ENCODE measurements at places on chromosomes 2 and 18.

DNA sequence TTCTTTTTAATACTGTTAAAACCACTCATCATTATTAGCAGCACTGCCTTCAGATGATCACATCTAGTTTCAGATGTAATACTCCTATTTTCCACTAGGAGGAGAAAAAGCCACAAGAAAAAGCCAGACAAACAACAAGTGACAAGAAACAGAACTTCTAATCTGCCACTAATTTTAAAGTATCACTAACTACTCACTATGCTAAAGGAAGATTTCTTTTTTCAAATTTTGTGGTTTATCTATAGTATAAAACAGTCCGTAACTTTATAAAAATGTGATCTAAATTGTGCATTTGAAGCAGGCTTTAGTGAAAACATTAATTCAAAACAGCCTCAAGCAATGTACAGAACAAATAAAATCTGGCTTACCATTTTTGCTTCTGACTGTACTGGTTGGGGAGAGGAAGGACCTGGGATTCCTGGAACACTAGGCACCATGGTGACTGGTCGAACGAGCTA is 56.8 kb downstream of the ATF2 start:
- peak; percentile 56 for DNase-seq

DNA sequence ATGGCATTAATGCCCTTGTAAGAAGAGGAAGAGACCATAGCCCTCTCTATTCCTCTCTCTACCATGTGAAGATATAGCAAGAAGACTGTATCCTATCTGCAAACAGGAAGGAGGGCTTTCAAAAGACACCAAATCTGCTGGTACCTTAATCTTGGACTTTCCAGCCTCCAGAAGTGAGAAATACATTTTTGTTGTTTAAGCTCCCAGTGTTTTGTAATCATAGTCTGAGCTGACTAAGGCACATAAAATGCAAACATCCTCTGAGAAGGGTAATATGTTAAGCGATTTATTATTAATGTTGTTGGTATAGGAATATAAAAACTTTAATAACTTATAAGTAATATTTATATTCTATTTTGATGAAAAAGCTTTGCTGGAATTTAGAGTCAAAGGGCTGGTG is 559.8 kb downstream of the SUCLG1 start:
- no peak for DNase-seq

GRCh38 chr2:181785691-181786344 is 105.5 kb upstream of the NEUROD1 start:
- DNase-seq: no peak

DNA sequence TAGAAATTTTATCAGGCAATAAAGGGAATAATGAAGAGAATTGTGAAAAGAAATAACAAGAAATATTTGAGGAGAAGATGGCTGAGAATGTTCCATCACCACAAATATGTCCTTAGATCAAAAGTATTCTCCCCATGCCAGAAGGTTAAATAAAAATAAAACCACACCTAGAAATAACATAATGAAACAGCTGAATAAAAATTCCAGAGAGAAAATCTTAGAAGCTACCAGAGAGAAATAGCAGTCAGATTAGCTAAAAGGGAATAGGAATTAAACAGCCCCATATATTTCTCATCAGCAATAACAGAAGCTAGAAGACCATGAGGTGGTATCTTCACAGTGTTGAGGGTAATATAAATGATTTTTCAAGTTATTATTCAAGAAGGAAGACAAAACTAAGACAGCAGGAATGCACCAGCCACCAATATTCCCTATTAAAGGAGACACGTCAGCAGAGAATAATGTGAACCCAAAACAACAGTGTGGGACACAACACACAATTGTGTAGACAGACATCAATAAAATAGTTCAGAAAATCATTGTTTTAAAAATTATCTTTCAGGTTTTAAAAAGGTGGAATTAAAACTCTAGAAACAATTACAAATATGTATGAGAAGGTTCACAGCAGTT is 82.0 kb upstream of the NEDD4L start:
- no peak for DNase-seq

DNA sequence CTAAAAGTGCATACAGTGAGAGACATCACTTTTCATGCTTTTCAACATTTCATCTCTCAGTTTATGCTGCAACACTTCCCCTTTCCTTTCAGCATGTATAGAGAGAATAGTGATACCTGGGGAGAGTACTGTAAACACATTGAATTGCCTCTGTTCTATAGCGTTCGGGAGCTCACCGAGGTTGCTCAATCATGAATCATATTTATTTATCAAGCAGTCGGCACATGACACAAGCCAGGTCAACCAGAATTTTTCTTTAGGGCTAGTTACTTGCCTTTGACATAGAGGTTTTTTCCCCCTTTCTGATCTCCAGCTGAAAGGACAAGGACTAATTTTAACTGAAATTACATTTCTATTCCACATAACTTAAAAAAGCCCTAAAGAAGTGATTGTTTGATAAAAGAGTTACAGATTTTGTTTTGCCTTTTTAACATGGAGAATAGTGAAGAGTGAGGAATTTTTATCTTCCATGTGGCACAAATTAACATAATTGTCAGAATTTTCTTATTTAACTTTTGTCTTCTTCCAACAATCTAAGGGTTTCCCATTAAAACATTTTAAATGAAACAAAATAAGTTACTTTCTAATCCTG is 690.9 kb upstream of the TMEFF2 start:
- no peak for DNase-seq

- no peak for DNase-seq
Observed at GRCh38 chr2:96655526-96655925, 13.0 kb downstream of the FER1L5 start.

GRCh38 chr2:12507295-12507694 is 209.4 kb upstream of the TRIB2 start:
- DNase-seq: peak; percentile 28

- no peak for DNase-seq
Observed at GRCh38 chr2:203808046-203808750, 59.4 kb upstream of the CTLA4 start.

- DNase-seq: no peak
Observed at GRCh38 chr18:11268741-11269233, 119.4 kb upstream of the PIEZO2 start.

- no peak for DNase-seq
Observed at GRCh38 chr18:40612356-40612755, 1342.7 kb upstream of the PIK3C3 start.

DNA sequence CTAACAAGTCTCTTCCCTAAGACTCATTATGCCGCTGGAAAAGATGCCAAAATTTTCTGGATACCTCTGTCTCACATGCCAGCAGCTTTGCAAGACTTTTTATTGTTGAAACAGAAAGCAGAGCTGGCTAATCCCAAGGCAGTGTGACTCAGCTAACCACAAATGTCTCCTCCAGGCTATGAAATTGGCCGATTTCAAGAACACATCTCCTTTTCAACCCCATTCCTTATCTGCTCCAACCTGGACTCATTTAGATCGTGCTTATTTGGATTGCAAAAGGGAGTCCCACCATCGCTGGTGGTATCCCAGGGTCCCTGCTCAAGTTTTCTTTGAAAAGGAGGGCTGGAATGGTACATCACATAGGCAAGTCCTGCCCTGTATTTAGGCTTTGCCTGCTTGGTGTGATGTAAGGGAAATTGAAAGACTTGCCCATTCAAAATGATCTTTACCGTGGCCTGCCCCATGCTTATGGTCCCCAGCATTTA is 26.3 kb downstream of the DHRS9 start:
- DNase-seq: no peak

DNA sequence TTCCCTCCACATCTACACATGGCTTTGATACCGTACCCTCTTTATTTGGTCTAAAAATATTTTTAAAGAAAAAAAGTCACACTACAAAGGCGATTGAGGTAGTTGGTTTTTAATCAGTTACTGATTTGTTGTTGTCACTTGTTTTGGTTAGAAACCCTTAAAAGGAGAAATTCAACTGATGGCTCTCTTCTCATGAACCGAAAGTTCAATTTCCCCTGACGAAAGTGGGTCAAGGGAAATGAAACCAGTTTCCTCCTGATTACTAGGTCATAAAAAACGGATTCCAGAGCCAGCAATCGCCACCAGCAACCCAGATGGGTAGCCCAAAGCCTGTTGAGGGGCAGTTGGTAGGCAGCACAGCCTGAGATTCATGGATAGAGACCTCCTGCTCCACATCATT is 63.2 kb downstream of the DLGAP1 start:
- no peak for DNase-seq

GRCh38 chr2:99811544-99811943 is 321.7 kb upstream of the REV1 start:
- DNase-seq: no peak

DNA sequence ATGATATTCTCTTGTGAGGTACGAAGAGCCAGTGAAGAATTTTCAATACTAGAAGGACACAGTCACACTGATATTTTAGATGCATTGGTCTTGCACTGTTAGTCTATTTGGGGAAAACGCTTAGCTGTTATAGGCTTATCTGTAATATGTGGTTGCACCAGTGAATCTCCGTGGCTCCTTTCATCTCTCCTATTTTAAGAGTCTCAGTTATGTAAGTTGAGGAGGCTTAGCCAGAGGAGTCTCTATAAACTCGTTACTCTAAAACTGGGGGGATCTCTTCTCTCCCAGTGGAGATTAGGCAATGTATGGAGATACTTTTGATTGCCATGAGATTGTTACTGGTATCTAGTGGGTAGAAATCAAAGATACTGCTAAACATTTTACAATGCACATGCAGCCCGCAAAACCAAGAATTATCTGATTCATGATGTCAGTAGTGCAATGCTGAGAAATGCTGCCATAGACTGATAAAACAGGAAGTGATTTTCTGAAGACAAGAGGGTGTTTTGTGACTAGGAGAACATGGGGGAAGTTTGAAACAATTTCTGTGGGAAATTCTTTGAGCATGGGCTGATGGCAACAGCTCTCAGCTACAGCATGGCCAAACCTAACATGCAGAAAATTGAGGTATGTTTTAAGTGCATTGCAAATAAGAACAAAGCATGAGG is 339.1 kb downstream of the SOX11 start:
- DNase-seq: no peak

DNA sequence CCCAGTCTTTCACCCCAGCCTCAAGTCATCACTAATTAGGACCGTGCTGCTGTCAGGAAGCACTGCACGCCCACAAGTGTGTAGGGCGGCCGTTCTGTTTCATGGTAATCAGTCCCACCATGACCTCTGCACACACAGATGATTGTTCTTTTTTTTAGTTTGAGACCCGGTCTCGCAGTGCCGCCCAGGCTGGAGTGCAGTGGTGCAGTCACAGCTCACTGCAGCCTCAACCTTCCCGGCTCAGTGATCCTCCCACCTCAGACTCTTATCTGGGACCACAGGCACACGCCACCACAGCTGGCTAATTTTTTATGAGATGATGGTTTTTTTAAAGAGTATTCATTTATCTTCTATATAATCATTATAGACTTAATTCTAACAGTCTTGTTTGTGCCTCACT is 1.8 kb upstream of the IAH1 start:
- DNase-seq: no peak

GRCh38 chr2:130875935-130876334 is 39.2 kb downstream of the ARHGEF4 start:
- no peak for DNase-seq

- no peak for DNase-seq
Observed at GRCh38 chr2:149167941-149168340, 129.4 kb downstream of the LYPD6B start.

DNA sequence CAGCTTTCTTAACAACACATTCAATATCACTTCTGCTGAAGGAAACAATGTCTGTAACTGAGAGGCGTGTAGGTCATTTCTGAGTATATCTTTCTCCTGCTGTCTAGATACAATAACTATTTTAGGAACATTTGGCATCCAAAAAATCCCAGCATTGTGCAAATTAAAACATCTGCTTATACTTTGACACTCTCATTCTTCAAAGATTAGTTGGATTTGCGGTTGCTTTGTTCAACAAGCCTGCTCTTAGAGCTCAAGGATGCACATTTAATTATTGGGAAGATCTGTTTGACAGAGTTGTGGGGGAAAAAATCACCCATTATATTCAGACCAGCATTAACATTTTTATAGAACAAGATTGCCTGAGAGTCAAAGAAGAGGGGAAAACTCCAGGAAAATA is 449.5 kb upstream of the HNRNPA3 start:
- no peak for DNase-seq

DNA sequence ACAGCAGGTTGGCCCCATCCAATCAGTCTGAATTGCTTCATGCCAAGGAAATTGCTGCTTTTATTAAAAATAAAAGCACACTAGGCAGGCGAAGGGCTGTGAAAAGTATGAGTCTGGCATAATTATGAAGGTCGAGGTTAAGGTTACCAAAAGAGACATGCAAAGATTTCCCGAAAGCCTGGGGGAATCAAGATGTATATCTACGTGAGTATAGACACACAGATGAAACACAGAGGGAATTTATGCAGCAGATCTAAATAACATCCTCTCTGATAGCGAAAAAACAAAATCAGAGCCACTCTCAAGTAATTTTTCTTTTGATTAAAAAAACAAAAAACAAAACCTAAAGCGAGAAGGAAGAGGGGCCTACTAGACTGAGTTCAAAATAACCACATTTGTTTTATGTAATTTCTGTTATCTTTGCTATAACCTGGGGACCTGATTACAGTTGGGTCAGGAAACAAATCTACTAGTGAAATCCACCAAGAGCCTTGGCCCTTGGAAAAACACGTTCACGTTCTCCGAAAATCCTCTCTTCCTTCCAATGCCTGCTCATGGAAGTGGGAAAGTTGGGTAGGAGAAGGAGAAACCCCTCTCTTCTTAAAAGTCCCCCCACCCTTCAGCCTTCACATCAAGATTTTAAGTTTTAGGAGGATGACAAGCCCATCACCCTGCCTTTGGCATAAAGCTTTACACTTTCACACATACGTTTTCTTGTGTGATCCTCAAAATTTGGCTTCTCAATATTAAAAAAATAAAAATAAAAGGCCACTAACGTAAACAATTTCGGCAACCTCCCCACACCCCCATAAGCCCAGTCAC is 1.4 kb downstream of the AAK1 start:
- no peak for DNase-seq

DNA sequence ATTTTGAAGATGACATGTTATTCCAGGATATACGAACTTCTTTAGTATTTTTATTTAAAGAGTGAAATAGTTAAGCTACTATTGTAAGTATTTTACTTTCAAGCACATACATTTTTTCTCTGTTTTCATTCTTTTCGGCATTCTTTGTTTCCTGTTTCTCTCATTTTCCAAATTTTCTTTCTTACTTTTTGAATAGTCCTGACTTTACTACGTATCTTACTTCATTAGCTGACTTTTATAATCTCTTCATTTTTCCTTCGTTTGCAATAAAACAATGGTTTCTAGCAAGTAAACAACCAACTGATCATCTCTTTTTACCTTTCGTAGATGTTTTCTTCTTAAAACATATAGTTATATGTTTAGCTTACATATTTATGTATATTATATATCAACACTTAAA is 11.8 kb downstream of the CAVIN2 start:
- no peak for DNase-seq

GRCh38 chr2:127175041-127175721 is 44.9 kb downstream of the CYP27C1 start:
- DNase-seq: no peak

All from naive thymus-derived CD8-positive, alpha-beta T cell (primary cell).